ENCODE measurements at places on chromosomes 4 and X. TPM values are rescaled to one million over a fixed set of nuclear protein-coding genes. Genes with fewer than 3 reads are reported as not detected.
A peak's percentile ranks its signal among the peaks of the same experiment; 100 is the strongest.

KCNIP4 gene
- 0.26 TPM for total RNA-seq

DNA sequence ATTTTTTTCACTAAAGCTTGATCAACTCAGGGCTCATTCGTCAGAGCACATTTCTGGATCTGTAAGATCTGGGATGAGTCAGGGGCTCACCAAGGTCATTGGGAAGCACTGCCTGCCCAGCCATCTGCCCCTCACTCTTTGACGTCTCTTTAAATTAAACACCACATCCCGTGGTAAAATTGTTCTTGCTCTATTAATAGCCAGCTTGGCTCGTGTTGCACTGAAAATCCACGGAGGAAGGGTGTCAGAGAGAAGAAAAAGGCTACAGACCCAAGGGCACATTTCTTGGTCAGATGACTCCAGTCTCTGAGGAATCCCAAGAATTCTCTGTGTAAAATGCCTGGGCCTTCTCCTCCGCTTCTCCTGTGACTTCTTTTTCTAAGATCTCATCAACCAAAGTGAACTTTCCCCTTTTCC lies 45.7 kb upstream of the GATB start:
- peak; percentile 84 for DNase-seq

DNA sequence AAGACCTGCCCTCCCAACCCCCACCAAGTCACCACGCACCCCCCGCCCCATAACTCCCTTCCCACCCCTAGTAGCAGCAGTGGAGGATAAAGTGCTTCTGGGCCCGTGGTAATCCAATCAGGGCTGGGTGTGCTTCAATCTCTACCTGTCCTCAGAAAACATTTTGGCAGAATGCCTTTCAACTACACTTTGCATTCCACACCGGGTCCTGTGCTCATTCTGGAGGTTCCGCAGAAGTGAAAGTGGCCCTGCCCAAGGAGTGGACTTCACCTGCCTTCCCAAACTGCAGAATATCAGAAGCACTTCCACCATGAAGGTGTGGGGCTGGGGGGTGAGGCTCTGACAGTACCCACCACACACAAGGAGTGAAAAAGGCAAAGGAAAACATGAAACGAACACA lies 322.3 kb downstream of the DHX15 start:
- no peak for DNase-seq

GRCh38 chr4:128287141-128287870 lies at the start of gene PGRMC2:
Gene PGRMC2 (minus strand): TSS chr4:128287813. CDS start chr4:128287790, 23 bp downstream.
- DNase-seq, result peak; percentile 19

DNA sequence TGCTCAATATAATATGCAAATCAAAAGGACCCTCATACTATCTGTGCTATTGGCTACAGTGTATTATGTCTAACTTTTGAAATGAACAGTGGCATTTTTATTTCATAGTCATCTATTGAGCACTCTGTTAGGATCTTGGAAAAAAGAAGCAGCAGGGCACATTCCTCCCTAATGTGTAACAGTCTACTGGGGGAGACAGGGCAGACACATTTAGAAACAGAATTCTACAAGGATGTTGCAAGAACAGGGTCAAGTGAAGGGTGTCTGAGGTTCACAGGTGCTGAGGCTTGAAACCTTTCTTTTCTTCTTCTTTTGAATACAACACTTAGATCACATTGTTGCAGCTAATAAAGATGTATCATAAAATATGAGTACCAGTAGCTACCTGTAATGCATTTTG lies 129.7 kb upstream of the SLC4A4 start:
- peak; percentile 87 for DNase-seq

- DNase-seq, result peak; percentile 92
These were observed 74.4 kb downstream of the MTMR1 start for GRCh38 chrX:150767475-150768131.

DNA sequence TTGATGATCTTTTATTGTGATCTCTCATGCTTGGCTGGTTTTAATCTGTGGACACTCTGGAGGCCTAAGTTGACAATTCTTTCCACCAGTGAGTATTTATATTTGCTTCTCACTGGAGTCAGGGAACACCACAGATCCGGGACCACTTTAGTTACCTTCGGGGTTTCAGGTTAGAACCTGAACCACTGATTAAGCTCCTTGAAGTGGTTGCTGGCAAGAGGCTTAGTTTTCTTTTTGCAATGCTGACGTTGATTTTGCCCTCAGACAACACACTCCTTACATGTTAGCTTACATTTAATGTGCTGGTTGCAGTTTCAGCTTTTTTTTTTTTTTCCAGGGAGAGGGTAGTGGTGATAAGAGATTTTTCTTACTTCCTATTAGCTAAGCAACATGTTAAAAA lies 10.5 kb upstream of the ZNF330 start:
- no peak for DNase-seq

Measured in astrocyte (in vitro differentiated cells and primary cell).